Kidney capillary endothelial cell (primary cell): ENCODE measurements at places on chromosomes 6 and 20.

- DNase-seq: no peak
Observed at GRCh38 chr20:51042064-51042463, 19.2 kb upstream of the KCNG1 start.

GRCh38 chr6:112218563-112218962 lies 35.8 kb downstream of the LAMA4 start:
- DNase-seq: no peak

- DNase-seq: no peak
Observed at GRCh38 chr6:156634951-156635371, 142.2 kb upstream of the ARID1B start.

DNA sequence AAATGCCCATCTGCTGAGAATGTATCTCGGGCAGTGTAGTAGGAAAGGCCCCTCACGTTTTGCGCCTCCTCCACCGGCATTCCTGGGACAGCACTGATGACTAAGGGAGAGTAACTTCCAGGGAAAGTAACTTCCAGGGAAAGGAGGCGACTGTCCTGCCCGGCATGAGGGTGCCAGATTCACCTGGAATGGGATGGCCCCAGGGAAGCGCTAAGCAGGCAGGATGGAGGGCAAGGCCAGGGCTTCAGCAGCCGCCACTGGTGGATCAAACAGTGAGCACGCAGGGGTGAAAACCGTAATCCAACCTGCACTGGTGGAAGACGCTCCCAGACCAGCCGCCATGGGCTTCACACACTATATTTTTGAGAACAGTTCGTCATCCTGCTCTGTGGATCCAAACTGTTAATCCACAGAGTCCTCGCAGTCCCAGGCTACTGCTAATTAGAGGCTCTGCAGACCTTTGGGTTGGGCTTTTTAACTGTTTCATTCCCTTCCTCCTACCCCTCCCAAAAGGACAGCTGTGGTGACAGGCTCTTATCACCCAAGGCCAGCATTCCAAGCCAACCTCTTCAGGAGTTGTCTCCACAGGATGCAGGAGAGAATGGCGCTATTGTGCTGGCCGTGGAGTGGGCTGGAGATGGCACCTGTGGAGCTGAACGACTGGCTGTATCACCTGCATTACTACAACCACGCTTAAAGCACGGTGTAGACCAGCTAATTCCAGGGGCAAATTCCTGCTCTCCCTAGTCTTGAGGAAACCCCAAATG lies 178.9 kb downstream of the DLL1 start:
- no peak for DNase-seq

DNA sequence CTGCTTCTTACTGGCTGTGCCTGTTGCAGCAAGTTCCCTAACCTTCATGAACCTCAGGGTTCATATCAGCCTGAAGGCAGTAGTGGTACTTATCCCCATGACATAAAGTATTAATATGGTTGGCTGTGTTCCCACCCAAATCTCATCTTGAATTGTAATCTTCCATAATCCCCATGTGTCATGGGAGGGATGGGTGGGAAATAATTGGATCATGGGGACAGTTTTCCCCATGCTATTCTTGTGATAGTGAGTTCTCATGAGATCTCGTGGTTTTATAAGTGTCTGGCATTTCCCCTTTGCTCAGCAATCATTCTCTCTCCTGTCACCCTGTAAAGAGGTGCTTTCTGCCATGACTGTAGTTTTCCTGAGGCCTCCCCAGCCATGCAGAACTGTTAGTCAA lies 61.8 kb downstream of the FAM229B start:
- DNase-seq: no peak

DNA sequence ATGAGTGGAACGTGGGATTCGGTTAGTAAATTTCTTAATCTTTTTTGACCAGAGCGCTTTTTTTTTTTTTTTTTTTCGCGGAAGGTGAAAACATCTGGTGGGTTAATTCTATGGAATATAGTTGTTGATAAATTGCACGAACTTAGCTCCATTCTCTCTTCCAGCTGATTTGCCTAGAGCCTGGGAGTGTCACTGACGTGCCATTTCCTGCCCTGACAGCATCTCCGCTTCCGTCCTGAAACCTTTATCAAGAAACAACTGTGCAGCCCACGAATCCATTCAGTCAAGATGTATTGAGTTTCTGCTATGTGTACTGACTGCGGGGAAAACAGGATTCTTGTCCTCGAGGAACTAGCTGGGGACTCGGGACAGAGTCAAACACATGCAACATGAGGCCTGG lies 59.5 kb upstream of the TGM3 start:
- DNase-seq: peak; percentile 74
